ENCODE measurements at places on chromosomes 5 and 9. TPM values are rescaled to one million over a fixed set of nuclear protein-coding genes. Genes with fewer than 3 reads are reported as not detected.

UQCRQ gene
- 1,703 TPM for total RNA-seq

ACOT12 gene
- not detected for total RNA-seq

FCN1 gene
- total RNA-seq = 5.7 TPM

CDH9 gene
- not detected for total RNA-seq
